Activated CD4-positive, alpha-beta T cell treated with anti-CD3 and anti-CD28 coated beads for 36 hours (primary cell): ENCODE measurements at places on chromosomes 12 and 14. TPM values are rescaled to one million over a fixed set of nuclear protein-coding genes. Genes with fewer than 3 reads are reported as not detected.

- no peak for DNase-seq
These were observed 3.5 kb downstream of the CISTR start for GRCh38 chr12:53748072-53748840.

GRCh38 chr12:89960607-89961394 lies 252.2 kb upstream of the ATP2B1 start:
- DNase-seq, result peak; percentile 29

DNA sequence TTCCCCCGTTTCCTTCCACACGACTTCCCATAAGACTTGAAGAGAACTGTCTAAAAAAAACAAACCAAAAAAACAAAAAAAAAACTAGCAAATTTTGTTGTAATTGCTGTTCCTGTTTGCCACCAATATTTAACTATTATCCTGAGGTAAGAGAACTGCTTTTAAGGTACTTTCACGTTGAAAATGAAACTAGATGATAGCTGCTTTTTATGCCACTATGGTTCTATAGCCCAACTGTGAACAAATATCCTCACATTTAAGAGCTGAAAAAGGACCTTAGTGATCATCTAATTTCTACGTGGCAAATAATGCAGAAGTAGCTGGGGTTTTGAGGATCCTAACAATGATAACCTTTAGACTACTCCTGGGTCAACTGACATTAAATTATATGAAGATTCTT lies 98.6 kb downstream of the TAOK3 start:
- DNase-seq, result no peak

- DNase-seq, result no peak
These were observed 43.1 kb upstream of the STRAP start for GRCh38 chr12:15839041-15839440.

- DNase-seq, result no peak
These were observed 35.5 kb downstream of the TCTN1 start for GRCh38 chr12:110649341-110649847.

DNA sequence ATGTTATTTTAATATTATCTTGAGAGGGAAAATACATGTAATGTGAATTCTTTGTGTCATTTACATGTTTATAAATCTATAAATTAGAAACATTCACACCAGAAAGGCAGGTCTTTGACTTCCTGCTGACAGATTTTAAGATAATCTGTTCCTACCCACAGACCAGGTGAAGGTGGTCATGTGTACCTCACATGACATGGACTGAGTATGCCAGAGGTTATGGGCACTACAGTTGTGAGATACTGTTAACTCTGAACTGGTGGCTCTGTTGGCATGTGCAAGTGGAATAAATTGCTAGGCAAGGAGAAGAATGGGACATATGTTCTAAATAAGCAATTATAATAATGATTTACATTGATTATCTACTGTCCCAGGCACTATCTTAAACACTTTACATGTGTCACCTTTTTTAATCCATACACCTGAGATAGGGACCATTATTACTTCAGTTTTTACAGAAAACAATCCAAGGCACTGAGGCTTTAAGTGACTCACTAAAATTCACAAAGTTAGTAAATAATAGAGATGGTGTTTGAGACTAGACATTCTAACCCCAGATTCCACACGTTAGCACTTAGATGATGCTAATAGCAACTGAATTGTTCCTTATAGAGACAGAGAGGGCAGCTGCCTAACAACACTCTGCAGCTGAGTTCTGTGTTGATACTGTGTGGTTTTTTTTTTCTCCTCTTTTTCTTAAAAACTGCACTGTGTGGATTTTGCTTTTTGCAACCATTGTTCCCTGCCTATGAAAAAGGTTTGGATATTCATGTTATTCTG lies 23.8 kb downstream of the SLC16A7 start:
- DNase-seq, result peak; percentile 9

DNA sequence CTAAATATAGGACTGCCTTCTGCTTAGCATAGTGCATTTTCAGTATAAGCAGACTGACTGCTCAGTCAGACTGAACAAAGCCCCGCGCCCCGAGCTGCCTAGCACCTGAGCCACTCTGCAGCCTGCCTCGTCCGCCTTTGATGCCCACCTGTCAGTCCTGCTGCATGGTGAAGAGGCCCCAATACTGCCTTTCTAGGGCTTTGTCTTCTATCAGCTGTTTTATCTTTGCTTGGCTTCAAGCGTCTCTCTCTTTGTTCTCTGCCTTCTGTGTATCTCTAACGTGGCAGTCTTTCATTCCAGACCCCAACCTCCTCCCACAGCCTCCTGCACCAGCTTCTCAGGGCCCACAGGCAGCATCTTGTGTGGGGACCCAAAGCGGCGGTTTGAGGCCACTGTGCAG lies 1001.0 kb downstream of the VRK1 start:
- DNase-seq, result no peak

DNA sequence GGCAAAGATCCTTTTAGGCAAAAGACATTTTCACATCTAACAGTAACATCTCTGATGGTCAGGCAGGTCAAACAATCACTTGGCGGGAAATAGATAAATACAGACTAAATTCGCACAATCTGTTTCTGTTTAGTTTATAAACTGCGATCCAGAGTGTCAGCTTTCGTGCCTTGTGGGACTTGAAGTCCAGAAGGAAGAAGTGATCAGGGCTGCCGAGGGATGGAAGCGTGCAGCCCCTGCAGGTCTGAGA lies 245 bp upstream of the BRMS1L start:
- DNase-seq, result no peak

GRCh38 chr12:74538491-74539258 lies 1.0 kb downstream of the ATXN7L3B start:
- DNase-seq, result peak; percentile 54

GRCh38 chr12:95277139-95277538 lies 59.5 kb downstream of the VEZT start:
- no peak for DNase-seq

- DNase-seq, result no peak
These were observed 7.9 kb upstream of the NFKBIA start for GRCh38 chr14:35412272-35413056.

- DNase-seq, result no peak
These were observed 1.7 kb downstream of the OTX2 start for GRCh38 chr14:56808383-56809269.

DNA sequence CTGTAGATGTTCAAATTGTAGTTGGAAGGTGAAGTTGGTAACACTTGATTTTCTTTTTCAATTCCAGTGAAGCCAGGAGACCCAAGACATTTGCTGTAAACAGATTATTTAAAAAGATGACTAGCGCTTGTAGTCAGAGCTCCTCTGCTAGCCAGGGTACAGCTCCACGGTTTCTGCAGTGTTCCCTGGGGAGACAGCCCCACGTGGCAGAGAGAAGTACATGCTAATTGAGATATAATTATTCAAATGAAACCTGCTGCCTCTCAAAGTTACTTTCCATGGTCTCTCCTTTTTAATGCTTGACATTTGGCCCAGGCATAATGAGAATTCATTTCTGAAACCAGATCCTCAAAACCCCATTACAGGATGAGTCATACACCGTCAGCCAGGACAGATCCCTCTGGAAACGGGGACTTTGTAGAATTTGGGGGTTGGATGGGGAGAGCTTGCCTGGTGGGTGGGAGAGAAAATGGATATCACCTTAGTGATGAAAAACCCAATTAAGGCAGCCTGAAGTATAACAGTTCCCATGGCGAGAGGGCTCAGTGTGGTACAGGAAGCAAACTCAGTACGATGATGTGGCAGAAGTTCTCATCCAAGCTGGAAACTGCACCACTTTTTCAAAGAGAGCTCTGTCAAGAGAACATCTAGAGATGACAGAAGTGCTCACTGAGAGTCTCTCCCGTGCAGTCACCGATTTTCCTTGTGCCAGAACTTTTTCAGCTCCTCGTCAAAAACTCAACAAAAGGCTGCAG lies 637.7 kb upstream of the TMEM132C start:
- DNase-seq, result no peak

GRCh38 chr12:108570743-108571608 lies 8.6 kb downstream of the ISCU start:
- peak; percentile 19 for DNase-seq

GRCh38 chr12:29316752-29317151 lies 64.2 kb downstream of the ERGIC2 start:
- no peak for DNase-seq

DNA sequence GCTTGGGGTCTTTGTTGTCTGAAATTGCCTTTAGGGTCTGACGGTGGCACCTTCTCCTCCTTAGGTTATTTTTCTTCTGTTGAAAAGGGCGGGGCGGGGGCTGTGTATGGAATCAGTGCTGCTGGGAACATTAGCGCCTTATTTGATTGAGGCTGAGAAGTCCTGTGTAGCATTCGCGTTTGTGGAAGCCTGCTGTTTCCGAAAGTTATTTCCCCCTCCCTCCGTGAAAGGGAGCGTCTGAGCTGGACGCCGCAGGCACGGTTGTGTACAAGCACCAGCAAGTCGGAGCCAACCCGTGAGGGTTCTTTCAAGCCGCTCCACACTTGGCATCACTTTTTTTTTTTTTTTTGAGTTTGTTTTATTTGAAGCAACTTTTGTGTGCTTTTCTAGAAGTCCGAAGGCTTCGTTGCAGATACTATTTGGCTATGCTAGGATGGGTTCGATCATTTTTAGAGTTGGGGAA lies 1.1 kb downstream of the SYNE2 start:
- DNase-seq, result peak; percentile 65

GRCh38 chr12:93113317-93114006 lies 184.4 kb upstream of the EEA1 start:
- no peak for DNase-seq

- DNase-seq, result no peak
These were observed 27.3 kb downstream of the PSMA6 start for GRCh38 chr14:35319509-35319908.

- DNase-seq, result no peak
These were observed 62.9 kb upstream of the EEA1 start for GRCh38 chr12:92992041-92992440.

- peak; percentile 77 for DNase-seq
These were observed at the start of gene SLC22A17 for GRCh38 chr14:23352506-23353432. Gene SLC22A17, minus strand, starts transcription at chr14:23352887.

GRCh38 chr12:81207173-81207572 lies 129.3 kb downstream of the ACSS3 start:
- DNase-seq, result no peak

MRPL42 gene
- 98.3 TPM for total RNA-seq

TNFAIP2 gene
- 1.7 TPM for total RNA-seq

CELA1 gene
- total RNA-seq, result not detected

CACNA1C gene
- 0.11 TPM for total RNA-seq

TMEM117 gene
- 1.4 TPM for total RNA-seq

MANSC4 gene
- not detected for total RNA-seq

SYNDIG1L gene
- not detected for total RNA-seq

SYT10 gene
- not detected for total RNA-seq

MOAP1 gene
- 11.7 TPM for total RNA-seq

CHST11 gene
- 33.6 TPM for total RNA-seq

GALNT8 gene
- total RNA-seq, result 0.76 TPM

PYGL gene
- 0.67 TPM for total RNA-seq

HVCN1 gene
- total RNA-seq, result 4.4 TPM

SELPLG gene
- total RNA-seq, result 31.0 TPM

FAM181A gene
- not detected for total RNA-seq

WNT1 gene
- not detected for total RNA-seq
